Stimulated activated CD4-positive, alpha-beta T cell treated with anti-CD3 and anti-CD28 coated beads, TNF-alpha, amount 100 ng/mL, for 1 hour (primary cell): ENCODE measurements at places on chromosomes 11 and 22.

GRCh38 chr11:35376613-35377012 is 42.7 kb downstream of the SLC1A2 start:
- no peak for DNase-seq

DNA sequence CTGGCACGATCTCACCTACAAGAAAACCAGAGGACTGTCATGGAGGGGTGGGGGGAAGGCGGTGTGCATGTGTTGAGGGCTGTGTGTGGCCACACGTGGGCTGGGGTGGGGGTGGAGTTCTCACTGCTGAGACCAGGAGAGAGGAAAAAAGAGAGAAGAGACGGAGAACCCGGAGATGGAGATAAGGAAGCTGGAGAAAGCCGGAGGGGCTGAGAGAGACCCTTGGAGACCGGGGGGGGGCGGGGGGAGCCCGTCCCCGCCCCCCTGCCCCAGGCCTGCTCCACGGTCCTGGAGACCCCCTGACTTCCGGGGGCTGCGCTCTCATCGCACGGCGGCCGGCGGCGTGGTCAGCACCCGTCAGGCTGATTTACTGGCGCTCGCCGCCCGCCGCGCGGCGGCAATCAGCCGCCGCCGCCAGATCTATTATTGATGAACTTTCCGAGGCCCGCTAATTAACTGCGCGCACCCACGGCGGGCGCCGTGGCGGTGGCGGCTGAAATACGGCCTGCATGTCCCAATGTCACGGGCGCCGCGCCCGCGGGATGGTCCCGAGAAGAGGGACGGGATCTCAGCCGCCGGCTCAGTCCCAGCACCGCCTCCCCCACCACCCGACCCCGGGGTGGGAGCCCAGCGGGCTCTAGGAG is 187.4 kb downstream of the MN1 start:
- no peak for DNase-seq

DNA sequence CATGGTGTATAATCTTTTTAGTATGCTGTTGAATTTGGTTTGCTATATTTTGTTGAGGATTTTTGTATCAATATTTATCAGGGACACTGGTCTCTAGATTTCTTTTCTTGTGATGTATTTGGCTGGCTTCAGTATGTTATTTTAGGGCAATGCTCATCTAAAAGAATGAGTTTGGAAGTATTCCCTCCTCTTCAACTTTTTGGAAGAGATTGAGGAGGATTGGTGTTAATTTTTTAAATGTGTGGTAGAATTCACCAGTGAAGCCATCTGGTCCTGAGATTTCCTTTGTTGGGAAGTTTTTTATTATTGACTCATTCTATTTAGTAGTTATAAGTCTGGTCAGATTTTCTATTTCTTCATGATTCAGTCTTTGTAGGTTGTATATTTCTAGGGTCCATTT is 22.1 kb upstream of the SPATA19 start:
- DNase-seq, result no peak

DNA sequence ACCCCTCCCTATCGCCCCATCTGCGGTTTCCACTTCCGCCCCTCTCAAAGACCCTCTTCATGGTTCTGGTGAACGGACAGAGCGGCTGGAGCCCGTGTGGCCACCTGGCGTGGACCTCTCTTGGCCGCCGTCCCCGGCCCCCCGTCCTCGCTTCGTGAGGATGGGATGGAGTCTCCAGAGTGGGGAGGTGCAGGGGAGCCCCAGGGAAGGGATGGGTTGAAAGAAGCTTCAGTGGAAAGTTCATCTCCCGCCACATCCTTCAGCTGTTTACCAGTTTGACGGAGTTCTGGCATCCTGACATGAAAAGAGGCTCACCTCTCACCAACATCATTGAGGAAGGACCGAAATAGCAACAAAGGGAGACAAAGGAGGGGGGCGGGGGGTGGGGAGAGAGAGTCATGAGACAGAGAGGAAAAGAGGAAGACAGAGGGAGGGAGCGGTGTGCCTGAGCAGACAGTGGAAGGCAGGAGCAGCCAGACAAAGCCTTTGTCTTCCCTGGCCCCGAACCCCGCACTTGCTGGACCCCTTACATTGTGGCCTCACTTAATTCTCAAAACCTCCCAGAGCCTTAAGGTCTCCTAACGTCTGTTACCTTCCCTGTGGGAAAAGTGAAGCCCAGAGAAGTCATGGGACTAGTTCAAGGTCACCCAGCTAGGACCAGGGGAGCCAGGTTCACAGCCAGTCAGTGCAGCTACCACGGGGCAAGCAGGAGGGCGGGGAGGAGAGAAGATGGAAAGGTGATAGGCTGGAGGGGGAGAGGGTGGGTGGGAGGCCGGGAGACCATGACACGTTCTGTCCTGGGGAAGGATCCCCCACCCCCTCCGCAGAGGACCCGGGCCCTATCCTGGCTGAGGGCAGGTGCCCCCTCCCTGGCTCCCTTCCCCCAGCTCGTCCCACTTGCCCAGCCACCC is 54.9 kb downstream of the CD6 start:
- DNase-seq, result no peak

- DNase-seq, result no peak
These were observed 380.6 kb downstream of the BRD1 start for GRCh38 chr22:49446759-49447710.

DNA sequence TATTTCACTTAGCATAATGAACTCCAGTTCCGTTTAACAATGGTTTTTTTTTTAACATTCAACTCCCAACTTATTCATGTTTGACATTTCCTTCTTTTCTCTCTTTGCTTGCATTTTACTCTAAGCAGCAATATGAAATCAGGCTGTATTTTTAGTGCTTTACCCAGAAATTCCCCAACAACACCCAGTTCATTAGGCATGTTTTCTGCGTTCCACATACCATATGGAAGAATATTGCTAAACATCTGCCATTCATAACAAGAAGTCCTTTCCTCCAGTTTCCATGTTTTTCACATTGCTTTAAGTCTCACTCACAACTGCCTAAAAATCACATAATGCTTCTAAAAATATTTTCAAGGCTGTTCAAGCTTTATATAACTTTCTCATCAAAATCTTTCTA is 45.8 kb downstream of the PLAAT5 start:
- DNase-seq, result no peak

GRCh38 chr22:39493759-39494158 is 8.3 kb upstream of the MIEF1 start:
- DNase-seq, result no peak

DNA sequence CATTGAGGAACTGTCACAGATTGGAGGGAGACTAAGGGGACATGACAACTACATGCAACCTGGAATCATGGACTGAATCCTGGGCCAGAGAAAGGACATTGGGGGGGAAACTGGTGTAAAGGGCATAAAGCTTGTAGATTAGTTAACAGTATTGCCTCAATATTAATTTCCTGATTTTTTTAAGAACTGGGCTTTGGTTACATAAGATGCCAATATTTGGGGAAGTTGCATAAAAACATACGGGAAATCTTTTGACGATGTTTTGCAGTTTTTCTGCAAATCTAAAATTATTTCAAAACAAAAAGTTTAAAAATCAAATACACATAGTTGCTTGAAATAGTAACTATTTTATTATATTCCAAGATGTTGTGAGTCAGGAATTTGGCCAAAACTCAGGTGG is 2.9 kb upstream of the FOLR3 start:
- no peak for DNase-seq

- no peak for DNase-seq
These were observed 908.5 kb upstream of the CCDC90B start for GRCh38 chr11:84194696-84195095.

- DNase-seq, result no peak
These were observed 29.4 kb downstream of the AMBRA1 start for GRCh38 chr11:46564459-46564858.

DNA sequence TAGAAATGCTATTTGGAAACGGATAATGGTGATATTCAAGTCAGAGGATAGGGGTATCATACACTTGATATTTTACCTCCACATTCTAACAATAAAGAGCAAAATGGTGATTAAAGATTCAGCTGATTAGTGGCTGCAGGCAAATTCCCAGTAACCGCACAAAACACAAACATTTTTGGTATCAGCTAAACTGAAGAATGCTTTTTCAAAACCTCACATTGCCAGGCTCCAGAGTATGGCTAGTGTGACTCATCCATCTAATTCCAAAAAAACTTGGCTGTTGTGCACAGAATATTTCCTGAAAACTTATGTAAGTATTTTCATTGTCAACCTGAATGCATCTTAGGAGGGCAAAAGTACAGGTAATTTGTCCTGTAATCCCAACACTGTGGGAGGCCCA is 10.9 kb downstream of the SRPRA start:
- DNase-seq, result no peak

DNA sequence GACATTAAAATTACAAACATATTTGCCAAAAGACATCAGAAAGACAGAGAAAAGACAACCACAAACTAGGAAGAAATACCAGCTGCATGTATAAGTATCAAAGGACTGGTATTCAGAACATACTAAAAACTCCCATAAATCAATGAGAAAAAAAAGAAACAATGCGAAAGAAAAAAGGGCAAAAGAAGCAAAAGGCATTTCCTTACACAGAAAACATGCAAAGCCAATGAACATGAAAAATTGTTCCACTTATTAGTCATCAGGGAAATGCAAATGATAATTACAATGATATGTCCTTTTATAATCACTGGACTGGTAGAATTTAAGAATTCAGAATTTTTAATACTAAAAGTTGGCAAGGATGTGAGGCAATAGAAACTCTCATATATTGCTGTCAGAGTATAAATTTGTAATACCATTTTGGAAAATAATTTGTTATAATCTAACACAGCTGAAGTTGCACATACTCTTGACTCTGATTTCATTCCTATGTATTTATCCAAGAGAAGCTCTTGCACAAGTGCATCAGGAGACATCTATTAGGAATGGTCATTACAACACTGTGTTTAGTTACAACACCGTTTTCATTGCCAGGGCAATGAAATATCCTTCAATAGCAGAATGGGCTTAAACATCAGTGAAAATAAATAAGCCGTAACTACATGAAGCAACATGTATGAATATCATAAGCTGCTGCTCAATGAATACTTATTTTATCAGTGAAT is 279.7 kb downstream of the SWAP70 start:
- no peak for DNase-seq

- no peak for DNase-seq
These were observed at the start of gene PANX3 for GRCh38 chr11:124611064-124611463. Gene PANX3, plus strand, starts transcription at chr11:124611428. Its CDS starts 129 bp downstream, at chr11:124611557.

GRCh38 chr11:84714316-84714780 is 912.8 kb downstream of the DLG2 start:
- DNase-seq, result no peak

DNA sequence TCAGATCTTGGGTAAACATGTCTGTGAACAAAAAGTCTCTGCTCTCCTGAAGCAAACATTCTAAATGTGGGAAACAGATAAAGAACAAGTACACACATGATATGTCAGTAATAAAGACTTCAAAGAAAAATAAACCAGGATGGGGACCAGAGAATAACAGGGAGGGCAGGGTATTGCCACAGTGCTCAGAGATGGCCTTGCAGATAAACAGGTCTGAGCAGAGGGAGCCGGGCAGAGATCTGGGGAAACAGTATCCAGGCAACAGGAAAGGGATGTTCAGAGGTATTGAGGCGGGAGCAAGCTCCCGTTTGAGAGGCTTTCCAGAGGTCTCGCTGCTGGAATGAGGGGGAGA is 2.9 kb downstream of the CCDC86 start:
- DNase-seq, result no peak

- DNase-seq, result no peak
These were observed 31.9 kb downstream of the RTN4R start for GRCh38 chr22:20236052-20236717.

DNA sequence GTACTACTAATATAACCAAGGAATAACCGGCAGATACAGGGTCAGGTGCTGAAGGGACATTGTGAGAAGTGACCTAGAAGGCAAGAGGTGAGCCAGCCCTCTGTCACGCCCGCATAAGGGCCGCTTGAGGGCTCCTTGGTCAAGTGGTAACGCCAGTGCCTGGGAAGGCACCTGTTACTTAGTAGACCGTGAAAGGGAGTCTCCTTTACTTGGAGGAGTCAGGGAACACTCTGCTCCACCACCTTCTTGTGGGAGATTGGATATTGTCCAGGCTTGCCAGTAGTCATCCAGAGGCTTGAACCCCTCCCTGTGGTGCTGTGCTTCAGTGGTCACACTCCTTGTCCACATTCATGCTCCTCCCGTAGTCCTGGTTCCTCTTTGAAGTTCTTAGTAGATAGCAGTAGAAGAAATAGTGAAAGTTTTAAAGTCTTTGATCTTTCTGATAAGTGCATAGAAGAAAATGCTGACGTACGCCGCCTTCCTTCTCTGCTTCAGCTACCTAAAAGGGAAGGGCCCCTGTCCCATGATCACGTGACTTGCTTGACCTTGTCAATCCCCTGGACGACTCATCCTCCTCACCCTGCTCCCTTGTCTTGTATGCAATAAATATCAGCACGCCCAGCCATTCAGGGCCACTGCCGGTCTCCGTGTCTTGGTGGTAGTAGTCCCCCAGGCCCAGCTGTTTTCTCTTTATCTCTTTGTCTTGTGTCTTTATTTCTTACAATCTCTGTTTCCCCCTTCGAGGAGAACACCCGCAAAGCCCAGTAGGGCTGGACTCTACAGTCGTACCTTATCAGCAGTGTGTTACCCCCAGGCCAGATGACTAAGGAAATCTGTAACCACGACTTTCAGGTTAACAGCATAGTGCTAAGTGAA is 6.1 kb downstream of the NUP50 start:
- DNase-seq, result no peak

DNA sequence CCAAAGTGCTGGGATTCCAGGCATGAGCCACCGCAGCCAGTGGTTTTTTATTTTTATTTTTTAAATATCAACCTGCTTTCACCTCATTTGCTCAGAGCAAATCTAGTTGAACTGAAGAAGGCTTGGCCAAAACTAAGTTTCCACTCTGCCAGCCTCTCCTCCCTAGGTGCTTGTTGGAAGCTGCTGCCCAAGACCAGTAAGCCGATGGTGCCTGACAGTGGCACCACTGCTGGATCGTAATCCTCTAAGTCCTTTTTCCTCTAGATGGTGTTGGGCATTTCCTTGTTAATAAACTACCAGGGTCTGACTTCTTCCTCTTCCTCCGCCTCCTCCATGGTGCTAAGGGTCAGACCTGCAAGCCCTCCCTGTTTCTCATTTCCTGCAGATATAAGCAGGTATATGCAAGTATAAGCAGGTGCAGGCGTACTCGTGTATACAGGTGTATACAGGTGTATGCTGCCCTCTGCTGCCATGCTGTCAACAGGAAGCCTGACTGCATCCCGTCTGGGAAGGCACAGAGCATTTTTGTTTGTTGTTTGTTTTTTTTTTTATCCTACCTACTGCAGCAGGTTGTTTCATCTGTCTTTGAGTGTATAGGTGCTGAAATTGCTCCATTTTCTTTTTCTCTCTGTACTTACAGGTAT is 1.6 kb downstream of the NADSYN1 start:
- DNase-seq, result no peak

DNA sequence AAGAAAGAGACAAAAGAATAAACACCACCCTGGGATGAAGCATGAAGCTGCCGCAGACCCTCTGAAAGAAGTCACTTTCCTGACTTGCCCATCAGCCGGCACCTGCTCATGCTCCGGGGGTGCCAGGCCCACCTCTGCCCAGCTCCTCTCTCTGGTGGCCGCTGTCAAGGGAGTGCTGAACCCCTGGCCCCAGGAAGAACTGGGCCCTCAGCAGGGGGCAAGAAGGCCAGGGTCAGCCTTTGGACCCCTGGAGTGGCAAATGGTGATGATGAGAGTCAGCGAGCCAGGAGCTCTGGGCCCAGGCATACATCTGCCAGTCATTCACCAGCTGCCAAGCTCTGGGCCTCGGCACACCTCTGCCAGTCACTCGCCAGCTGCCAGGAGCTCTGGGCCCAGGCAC is 17.4 kb downstream of the TTLL8 start:
- no peak for DNase-seq
